ENCODE measurements at places on chromosomes 12 and 14.
A peak's percentile ranks its signal among the peaks of the same experiment; 100 is the strongest.

- H3K4me3 ChIP-seq, result no peak overlapping the region
- H3K4me1 ChIP-seq, result no peaks in the 10 kb centered on the region
- H3K27ac ChIP-seq, result no peak overlapping the region
- H3K27me3 ChIP-seq, result no peaks in the 10 kb centered on the region
Observed at GRCh38 chr12:63313139-63313538, 162.1 kb upstream of the AVPR1A start.

DNA sequence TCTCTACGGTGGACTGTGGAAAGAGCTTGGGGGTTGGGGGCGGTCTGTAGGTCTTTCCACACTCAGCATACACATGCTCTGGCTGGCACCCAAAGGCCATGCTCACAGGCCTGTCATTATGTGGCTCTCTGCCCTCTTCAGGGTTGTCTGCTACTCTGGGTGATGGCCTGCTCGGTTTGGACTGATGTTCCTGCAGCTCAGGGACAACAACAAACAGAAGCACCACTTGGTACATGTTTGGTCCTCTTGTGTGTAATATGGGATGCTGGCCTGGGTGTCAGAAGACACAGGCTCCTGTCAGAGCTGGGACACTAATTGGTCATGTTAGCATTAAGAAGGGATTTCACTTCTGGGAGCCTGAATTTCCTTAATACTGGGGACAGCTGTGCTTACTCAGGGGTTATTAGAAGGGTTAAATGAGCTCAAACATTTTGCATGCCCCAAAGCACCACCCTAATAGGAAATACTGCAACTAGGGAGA, 32.7 kb upstream of the SELPLG start:
- H3K4me3 ChIP-seq, result no peak overlapping the region
- peak; percentile 65 for DNase-seq

- H3K27ac ChIP-seq, result no peak overlapping the region
- DNase-seq, result no peak
- H3K4me3 ChIP-seq, result no peak overlapping the region
Observed at GRCh38 chr12:14572401-14572800, 4.7 kb upstream of the PLBD1 start.

- no peak for DNase-seq
- H3K27me3 ChIP-seq, result no peaks in the 10 kb centered on the region
- peaks cover 12% of the 10 kb centered on the region for H3K4me1 ChIP-seq
Observed at GRCh38 chr14:55240526-55241178, 30.6 kb upstream of the FBXO34 start.

DNA sequence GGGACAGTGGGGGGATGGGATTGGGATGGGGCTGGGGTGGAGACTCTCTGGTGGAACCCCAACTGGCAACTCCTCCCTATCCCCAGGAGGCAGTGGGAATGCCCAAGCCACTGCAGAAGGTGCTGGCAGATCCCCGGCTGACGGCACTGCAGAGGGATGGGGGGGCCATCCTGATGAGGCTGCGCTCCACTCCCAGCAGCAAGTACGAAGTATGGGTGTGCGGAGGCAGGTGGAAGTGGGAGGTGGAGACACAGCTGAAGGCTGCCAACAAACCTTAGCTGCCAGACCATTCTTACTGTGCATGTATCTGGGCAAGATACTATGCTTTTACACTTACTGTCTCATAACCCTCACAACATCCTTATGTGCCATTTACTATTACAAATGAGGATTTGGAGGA, 8.2 kb downstream of the ARHGEF40 start:
- H3K27me3 ChIP-seq, result no peaks in the 10 kb centered on the region
- no peak overlapping the region for H3K4me3 ChIP-seq
- no peak for DNase-seq
- H3K4me1 ChIP-seq, result no peaks in the 10 kb centered on the region
- peaks cover 72% of the 10 kb centered on the region for H3K36me3 ChIP-seq

- no peaks in the 10 kb centered on the region for H3K27me3 ChIP-seq
- no peaks in the 10 kb centered on the region for H3K36me3 ChIP-seq
- no peaks in the 10 kb centered on the region for H3K4me1 ChIP-seq
Observed at GRCh38 chr14:78197051-78197450, 26.9 kb downstream of the NRXN3 start.

GRCh38 chr12:15540005-15540404, 217.7 kb downstream of the PTPRO start:
- H3K4me3 ChIP-seq, result no peak overlapping the region
- no peak overlapping the region for H3K27ac ChIP-seq
- H3K27me3 ChIP-seq, result no peaks in the 10 kb centered on the region
- no peaks in the 10 kb centered on the region for H3K4me1 ChIP-seq
- no peak for DNase-seq

DNA sequence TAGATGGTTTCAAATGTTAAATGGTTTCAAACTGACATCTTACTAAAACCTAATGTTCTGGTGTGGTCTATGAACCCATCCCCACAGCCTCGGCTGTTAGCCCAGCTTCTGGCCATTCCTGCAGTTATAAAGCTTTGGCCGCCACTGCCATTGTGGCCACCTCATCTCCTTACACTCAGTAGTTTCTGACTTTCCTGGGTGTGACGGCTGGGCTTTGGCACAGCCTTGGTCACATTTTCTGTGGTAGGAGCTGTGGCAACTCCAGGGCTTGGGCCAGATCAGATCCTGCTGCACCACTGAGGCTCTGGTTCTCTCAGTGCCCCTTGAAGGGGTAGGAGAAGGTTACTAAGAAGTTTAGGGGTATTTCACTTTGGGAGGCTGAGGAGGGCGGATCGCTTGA, 84.2 kb upstream of the STXBP6 start:
- H3K4me3 ChIP-seq, result no peak overlapping the region
- no peak for DNase-seq
- H3K4me1 ChIP-seq, result peaks cover 9% of the 10 kb centered on the region
- no peaks in the 10 kb centered on the region for H3K36me3 ChIP-seq
- no peak overlapping the region for H3K27ac ChIP-seq

DNA sequence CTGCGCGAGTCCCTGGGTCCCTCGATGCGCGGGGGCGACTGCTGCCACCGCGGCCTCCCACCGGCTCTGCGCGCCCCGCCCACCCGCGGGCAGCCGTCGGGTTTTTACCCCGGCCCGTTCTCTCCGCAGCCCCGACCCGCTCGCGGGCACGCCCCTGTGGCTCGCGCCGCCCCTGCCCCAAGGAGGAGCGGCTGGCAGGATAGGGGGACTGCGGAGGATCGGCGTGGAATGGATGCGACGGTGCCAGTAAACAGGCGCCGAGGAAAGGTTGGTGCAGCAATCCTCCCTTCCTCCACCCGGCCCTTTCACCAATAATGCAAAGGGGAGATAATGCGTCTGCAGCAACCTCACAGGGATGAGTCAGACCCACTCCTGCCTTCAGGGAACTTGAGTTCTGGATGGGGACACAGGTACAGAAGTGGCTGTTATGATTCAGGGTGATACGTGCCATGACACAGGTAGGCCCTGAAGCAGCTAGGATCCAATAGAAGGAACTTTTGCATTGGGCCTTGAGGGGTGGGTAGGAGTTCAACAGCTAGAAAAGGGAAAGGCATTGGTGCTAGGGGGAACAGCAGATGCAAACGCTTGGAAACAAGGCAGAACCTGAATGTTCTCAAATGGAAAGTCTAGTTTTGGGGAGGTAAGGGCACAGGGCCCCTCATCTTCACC, 554 bp upstream of the DEGS2 start:
- no peaks in the 10 kb centered on the region for H3K36me3 ChIP-seq
- H3K4me3 ChIP-seq, result peak overlapping the region; percentile 74
- DNase-seq, result no peak
- H3K4me1 ChIP-seq, result peaks cover 34% of the 10 kb centered on the region
- peak overlapping the region; percentile 24 for H3K27ac ChIP-seq

DNA sequence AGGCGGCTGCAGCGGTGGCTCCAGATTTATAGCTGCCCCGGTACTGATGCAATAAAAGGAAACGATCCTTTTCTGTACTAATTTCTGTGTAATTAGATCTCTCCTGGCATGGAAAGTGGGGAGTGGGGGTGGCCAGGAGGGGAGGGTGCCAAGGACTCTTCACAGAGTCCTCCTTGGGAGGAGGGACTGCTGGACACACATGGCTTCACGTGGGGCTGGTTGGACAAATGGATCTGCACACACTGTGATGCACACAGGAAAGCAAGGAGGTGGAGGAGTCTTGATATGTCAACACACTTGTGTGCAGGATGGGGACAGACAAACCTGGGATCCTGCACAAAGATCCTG, 23.8 kb upstream of the ATP5MC2 start:
- no peaks in the 10 kb centered on the region for H3K36me3 ChIP-seq
- no peak overlapping the region for H3K27ac ChIP-seq
- H3K4me1 ChIP-seq, result peaks cover 27% of the 10 kb centered on the region
- no peak for DNase-seq

GRCh38 chr14:57073986-57074385, 194.7 kb downstream of the EXOC5 start:
- no peaks in the 10 kb centered on the region for H3K4me1 ChIP-seq
- H3K4me3 ChIP-seq, result no peak overlapping the region
- H3K27ac ChIP-seq, result no peak overlapping the region
- no peak for DNase-seq
- H3K36me3 ChIP-seq, result no peaks in the 10 kb centered on the region
